Fibroblast of skin of scalp (primary cell): ENCODE measurements at places on chromosomes 13 and 19.

DNA sequence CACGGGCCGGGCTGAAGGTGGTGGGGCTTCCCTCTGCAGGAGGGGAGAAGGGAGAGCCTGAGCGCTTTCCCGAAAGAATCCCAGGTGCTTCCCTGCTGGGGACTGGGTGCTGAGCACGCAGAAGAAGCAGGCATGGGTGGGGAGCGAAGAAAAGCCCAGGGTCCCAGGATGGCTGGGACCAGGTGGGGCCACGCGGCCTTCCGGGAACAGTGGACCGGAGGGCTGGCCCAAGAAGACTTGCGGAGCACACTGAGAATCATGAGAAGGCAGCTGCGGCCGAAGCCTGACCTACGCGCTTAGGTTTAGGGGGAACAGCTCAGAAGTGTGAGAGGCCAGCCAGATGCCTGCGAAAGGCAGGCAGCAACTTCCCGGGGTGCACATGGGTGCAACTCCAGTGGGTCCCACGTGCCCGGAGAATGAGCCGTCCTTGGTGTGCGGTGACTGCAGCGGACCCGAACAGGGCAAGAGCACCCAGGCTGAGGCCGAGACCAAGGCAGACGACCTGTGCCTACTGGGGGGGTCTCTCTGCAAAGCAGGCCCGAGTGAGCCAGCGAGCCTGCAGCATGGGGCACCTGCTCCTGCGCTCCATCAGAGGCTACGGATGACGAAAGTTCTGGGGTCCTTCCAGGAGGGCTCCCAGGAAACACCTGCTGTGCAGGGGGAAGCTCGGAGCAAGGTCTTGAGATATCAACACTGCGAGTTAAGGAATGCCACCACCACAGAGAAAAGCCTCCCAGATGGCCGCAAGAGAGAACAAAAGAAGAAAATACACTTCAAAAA, 52.4 kb downstream of the MLLT1 start:
- DNase-seq, result no peak

DNA sequence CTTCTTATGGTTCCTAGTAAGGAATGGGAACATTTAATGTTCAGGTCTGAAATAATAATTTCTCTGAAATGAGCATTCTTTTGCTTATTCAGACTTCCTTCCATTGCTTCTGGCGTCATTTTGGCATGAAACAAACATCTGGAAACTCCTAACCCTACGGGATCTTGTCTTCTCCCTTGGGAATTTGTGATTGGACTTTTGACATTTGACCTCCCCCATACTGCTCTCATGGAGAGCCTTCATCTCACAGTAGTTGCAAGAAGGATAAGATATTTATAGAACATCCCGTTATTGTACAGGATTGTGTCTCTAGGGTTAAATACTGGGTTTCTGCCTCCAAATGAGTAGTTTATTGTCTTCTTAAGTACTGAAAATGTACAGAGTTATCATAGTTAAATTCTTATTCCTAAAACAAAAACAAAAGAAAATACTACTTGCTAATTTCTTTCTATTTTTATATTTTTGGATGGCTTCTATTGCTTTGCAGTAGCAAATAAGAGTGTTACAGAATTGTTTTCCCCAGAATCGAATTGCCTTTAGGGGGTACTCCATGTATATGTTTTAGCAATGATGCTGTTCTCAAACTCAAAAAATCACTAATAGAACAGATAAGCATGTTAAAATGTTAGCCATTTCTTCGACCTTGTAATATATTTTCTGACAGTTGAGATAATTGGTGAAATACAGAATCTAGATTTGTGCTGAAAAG, 366.8 kb downstream of the DLEU7 start:
- DNase-seq, result no peak

- no peak for DNase-seq
Measured at GRCh38 chr13:56670563-56670962, 470.2 kb upstream of the PRR20A start.

- DNase-seq, result no peak
Measured at GRCh38 chr13:33250609-33251008, 34.9 kb downstream of the STARD13 start.

DNA sequence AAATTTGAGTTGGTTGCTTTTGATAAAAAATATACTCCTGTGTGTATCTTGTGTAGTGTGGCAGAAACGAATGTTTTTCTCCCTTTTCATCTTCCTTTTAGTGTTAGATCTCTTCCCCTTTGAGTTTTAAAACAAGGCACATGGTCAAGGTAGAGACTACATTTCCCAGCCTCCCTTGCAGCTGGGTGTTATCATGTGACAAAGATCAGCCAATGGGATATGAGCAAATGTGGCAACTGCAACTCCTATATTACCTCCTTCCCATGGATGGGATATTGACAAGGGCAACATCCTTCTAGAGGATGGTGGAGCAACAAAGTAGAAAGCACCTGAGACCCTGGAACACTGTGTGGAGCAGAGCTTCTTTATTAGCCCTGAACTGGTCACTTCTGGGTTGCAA, 42.4 kb downstream of the ADGRE3 start:
- no peak for DNase-seq

- DNase-seq, result peak; percentile 64
Measured at GRCh38 chr13:90867336-90867683, 480.2 kb upstream of the MIR17HG start.

DNA sequence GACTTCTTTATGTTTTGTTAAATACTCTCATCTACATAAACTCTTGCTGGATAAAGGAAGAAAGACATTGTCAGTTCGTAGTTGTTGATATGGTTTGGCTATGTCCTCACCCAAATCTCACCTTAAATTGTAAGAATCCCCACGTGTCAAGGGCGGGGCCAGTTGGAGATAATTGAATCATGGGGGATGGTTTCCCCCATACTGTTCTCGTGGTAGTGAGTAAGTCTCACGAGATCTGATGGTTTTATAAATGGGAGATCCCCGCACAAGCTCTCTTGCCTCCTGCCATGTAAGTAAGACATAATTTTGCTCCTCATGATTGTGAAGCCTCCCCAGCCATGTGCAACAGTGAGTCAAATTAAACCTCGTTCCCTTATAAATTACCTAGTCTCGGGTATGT, 3.6 kb downstream of the ADGRE1 start:
- no peak for DNase-seq

- no peak for DNase-seq
Measured at GRCh38 chr19:14328406-14328805, 52.8 kb upstream of the ADGRE5 start.

GRCh38 chr19:37933937-37934358, 26.9 kb downstream of the SIPA1L3 start:
- peak; percentile 86 for DNase-seq

- no peak for DNase-seq
Measured at GRCh38 chr13:58318495-58319167, 687.1 kb downstream of the PCDH17 start.

DNA sequence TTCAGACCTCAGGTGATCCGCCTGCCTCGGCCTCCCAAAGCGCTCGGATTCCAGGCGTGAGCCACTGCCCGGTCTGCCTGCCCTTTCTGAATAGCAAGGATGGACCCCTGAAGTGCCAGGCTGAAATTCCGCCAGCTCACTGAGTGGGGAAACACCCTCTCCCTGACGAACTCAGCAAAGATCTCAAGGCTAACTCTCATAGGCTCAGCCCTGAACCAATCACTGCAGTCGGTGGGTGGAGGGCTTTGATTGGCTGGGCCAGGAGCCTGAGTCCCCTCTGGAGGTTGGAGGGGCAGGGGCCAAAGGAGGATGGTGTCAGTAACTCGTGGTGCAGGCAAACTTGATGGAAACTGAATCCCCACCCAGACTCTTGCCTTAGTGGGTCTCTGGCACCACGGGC, 11.2 kb upstream of the COMP start:
- DNase-seq, result no peak

- peak; percentile 60 for DNase-seq
Measured at GRCh38 chr19:3284759-3285646, 60.5 kb downstream of the CELF5 start.

DNA sequence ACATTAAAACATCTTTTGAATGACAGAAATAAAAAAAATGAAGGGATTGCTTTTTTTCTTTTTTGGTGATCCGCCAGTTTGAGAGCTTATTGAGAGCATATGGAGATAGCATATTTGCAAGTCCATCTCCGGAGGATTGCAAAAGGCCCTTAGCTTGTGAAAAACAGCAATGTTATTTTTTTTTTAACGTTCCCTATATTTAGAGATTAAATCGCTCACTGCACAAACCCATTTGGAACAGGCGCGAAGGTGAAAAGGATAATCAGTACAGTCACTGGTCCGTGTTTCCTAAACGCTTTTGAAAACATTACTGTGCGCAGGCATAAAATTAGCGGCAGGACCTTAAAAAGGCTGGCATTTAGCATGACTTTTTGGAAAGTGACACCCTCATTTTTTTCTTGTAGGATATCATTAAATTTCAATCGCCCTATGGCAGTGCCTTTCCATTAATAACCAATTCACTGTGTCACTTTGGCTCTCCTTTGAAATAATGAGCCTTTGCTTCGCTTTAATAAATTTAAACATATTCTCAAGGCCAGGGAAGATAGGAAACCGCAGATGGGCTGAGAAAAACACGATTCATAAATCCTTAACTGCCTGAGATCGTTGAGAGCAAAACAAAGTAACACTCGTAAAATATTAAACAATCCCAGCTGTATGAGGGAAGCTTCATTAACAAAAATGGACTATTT, 342.2 kb downstream of the DACH1 start:
- DNase-seq, result no peak
